ENCODE measurements at places on chromosomes 6 and 20. TPM values are rescaled to one million over a fixed set of nuclear protein-coding genes. Genes with fewer than 3 reads are reported as not detected.

Gene XKR7
- total RNA-seq, result 284 TPM

Gene FAM83D
- 4.9 TPM for total RNA-seq

Gene FNDC1
- total RNA-seq, result 0.88 TPM

Gene ZKSCAN4
- total RNA-seq, result 7.7 TPM

Gene PSORS1C1
- not detected for total RNA-seq

Gene TINAG
- not detected for total RNA-seq

Gene SAMHD1
- 30.8 TPM for total RNA-seq

Gene C6orf89
- total RNA-seq, result 57.0 TPM

Gene CRYBG1
- 0.15 TPM for total RNA-seq

Gene CTCFL
- total RNA-seq, result not detected

Gene RIPPLY2
- total RNA-seq, result 4.9 TPM

Gene CNKSR3
- 2.0 TPM for total RNA-seq

Gene TSBP1
- total RNA-seq, result not detected

Gene CPNE5
- 2.9 TPM for total RNA-seq

- no peak for DNase-seq
These were observed 19.2 kb downstream of the PDE7B start for GRCh38 chr6:135870722-135871121.

GRCh38 chr20:48026981-48027592 is 241.8 kb upstream of the SULF2 start:
- DNase-seq, result no peak

GRCh38 chr20:297925-298775 is 780 bp downstream of the ZCCHC3 start:
- DNase-seq, result peak; percentile 50

DNA sequence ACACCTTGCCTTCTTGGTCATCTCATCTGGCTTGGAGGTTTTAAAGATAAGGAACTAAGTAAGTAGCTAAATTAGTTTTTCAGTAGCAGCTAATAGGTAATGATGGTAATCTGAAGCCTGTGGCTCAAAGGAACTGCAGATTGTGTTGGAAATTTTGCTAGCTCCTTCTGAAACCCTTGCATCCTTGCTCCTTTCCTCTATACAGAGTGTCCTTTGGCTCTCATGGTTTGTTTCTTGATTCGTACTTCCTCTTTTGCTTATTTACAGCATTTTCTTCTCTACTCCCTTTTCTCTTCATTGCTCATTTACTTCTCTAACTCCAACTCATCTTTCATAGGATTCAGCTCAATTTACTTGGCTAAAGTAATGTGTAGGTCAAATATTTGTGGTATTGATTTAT is 19.0 kb downstream of the LRRC1 start:
- DNase-seq, result no peak

- no peak for DNase-seq
These were observed 296 bp downstream of the ADNP start for GRCh38 chr20:50930976-50931305.

DNA sequence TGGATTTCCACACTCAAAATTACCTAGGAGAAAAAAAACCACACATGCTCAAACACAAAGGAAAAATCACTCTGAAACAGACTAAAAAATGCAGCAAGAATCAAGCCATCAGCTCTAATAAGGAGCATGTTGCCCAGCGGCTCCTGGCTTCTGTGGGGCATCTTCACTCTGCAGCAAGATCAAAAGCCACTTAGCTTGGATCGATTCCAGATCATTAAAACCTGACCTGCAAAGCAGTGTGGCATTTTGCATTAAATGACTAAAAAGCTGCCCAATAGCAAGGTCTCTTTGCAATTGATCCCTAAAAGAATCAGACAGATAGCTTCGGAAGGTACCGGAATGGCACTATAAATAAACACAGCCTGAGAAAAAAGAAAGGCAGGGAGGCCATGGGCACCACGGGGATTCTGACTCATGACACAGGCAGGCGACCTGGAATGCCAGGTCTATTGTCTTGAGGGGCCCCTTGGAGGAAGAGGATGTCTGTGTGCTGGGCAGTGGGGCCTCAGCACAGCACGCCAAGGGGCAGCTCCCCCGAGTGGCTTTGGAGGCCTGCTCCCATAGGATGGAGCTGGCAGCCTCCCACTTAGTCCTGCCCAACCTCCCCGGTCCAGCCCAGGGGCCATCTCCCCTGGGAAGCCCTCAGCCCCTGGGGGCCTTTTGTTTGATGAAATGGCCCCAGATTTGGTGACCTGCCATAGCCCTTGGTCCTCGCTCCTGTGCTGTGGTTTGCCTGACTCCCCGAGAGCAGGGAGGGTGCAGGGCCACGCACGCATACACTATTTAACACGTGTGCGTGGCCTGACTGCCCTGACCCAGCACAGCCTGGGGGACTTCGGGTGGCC is 7.6 kb downstream of the LEMD2 start:
- no peak for DNase-seq

- DNase-seq, result no peak
These were observed 29.7 kb downstream of the COL12A1 start for GRCh38 chr6:75176076-75176582.

- no peak for DNase-seq
These were observed 5.3 kb downstream of the MMUT start for GRCh38 chr6:49457771-49458170.

DNA sequence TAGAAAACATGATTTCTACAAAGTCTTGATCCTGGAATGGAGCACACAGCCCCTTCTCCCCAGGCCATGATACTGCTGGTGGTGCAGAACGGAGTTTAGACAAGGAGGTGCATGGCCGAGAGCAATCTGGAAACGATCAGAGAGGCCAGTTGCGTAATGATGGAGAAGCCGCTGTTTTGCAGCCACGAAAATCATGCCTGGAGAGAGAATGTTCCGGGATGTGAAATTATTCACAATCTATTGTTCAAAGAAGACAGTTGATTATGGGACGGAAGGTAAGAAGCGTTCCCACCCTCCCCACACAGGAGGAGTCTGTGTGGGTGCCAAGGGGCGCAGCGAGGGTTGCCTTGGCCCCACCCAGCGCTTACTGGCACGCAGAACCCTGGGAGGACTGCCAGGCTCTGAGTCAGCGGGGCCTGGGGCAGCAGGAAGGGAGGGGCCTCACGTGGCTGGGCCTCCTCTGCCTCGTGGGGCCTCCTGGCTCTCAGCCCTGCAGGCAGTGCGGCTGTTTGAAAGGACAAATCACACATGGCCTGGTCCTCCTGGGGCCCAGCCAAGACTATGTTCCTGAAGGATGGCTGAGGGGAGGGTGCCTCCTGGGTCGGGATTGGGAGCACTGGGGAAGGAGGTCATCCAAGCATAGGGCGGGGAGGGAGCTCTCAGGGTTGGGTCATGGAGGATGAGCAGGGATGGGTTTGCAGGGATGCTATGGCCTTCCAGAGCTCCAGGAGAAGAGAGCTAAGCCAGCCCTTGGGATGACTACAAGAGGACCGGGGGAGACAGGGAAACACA is 8.7 kb upstream of the AP5S1 start:
- peak; percentile 54 for DNase-seq

- DNase-seq, result no peak
These were observed 1.0 kb upstream of the APMAP start for GRCh38 chr20:24993337-24994185.

DNA sequence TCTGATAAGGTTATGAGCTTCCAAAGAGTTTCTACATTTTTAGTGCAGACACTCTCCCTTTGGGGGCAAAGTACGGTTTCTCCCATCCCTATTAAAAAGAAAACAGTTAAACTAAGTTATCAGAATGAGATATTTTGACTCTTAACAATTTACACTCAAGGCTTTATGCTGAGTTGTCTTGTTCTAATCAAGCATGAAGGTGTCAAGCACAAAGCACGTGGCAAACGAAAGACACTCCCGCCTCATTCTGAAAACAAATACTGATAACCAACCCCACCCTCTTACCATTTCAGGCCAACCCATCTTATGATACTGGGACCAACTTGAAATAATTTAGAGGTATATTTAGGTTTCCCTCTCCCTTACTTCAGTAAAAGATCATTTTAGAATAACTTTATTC is 24.3 kb downstream of the OR14J1 start:
- no peak for DNase-seq

- no peak for DNase-seq
These were observed 71.4 kb downstream of the FOXA2 start for GRCh38 chr20:22512911-22513489.

DNA sequence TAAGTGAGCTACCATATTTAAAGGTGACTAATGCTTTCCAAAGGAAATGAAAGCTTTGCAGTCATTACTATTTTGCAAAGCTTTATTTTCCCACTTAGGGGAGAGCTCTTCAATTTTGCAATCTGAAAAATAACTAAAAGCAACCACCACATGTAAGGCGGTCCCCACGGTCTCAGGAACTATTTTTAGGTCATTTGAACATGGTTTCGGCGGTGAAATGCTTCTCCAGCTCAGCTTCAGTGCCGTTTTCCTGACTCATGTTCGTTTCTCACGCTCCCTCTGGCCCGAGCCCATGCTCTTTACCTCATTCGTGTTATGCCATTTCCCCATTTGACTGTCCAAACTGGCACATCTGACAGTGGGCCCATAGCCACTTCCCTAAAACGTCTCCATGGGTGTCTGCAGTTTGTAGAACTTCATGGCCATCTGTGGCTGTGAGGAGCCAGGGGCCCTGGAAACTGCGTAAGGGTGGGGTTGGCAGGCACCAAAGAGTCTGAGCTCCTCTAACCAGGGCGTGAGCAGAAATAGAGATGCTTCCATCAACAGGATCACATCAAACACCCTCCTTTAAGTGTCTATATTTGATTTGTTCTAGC is 46.5 kb downstream of the ADTRP start:
- DNase-seq, result no peak

DNA sequence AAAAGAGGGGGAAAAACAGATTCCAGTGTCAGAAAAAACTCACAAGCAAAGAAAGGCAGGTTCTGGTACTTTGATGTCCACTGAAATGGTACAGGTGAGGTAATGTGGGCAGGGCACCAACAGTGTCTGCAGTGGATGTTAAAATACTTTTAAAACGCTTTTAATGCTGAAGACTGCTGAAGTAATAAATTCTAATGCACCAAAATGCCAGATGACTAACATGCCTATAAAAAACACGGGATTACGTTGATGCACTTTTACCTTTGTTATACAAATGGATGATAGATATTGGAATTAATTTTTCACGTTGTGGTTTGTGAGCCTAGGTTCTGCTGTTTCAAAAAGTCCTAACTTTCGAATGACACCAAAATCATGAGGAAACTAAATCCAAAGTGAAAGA is 83.3 kb downstream of the TINAG start:
- no peak for DNase-seq

- DNase-seq, result peak; percentile 89
These were observed 572 bp downstream of the ZNF341 start for GRCh38 chr20:33732166-33732970.

DNA sequence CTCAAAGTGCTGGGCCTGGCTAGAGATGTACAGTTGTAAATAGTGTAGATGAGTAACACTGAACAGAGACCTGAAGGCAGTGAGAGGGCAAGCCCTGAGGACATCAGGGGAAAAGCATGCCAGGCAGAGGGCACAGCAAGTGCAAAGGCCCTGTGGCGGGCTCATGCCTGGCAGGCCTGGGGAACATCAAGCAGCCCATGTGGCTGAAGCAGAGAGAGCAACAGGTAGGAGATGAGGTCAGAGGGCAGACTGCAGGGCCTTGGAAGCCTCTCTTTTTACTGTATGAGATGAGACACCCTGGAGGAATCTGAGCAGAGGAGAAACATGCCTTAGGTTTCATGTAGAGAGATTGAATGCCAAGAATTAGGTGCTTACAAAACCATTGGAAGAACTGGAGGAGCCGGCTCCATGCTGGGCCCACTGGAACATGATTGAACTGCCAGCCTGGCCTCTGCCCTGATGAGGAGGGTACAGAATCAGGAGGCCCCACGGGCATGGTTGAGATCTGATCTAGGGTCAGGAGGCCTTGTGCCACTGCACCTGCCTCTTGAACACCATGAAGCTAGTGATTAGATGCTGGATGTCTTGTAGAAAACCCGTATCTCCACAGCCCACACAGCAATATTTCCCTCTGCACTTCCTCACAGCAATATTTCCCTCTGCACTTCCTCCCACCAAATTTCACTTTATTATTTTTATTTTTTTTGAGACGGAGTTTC is 5.9 kb upstream of the HMGA1 start:
- no peak for DNase-seq

DNA sequence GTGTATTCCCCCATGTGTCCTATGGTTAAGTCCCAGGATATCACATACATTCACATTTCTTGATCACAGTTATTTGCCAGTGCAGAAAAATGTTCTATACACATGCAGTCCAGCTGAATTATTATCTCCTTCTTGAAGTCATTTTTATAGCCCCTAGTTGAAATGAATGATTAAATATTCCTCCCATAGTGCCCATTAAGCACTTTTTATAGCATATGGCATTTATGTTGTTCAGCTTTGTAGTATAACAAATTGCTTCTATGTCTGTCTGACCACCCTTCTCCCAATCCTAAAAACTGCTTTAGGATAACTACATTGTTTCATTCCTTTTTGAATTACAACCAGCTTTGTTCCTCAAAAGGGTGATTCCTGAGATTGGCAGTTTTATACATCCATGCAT is 123.5 kb downstream of the ADGRB3 start:
- no peak for DNase-seq

GRCh38 chr20:33866398-33867100 is 55.4 kb downstream of the CHMP4B start:
- no peak for DNase-seq

DNA sequence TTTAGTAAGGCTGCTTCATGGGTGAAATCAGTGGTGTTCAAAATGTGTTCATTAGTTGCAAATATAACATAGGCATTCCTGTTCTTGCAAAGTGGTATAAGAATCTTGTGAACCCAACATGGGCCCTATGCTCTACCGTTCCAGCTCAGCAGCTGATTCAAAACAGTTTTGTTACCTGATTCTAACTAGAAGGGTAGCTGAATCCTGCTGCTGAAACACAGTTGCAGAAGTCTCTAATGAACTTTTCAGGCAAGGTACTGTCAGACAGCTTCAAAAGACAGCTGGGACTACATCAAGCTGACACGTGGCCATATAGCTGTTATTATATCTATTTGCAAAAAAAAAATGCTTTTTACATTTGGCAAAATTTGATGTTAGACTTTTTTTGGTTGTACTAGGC is 22.7 kb downstream of the THEMIS start:
- DNase-seq, result no peak

DNA sequence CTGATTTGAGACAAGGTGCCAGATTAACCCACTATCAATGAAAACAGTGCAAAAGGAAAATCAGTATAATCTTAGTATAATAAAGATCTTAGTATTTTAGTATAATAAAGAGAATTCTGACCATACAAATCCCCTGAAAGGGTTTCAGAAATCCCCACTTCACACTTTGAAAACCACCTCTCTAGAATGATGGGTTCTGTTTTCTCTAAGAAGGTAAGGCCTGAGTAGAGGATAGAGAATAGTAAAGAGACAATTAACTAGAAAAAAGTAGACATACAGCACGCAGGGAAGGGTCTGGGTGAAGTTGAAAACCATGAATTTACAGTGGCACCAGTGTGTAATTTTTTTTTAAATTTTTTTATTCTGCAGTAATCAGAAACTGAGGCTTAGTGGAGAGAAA is 73.6 kb downstream of the REV3L start:
- no peak for DNase-seq

DNA sequence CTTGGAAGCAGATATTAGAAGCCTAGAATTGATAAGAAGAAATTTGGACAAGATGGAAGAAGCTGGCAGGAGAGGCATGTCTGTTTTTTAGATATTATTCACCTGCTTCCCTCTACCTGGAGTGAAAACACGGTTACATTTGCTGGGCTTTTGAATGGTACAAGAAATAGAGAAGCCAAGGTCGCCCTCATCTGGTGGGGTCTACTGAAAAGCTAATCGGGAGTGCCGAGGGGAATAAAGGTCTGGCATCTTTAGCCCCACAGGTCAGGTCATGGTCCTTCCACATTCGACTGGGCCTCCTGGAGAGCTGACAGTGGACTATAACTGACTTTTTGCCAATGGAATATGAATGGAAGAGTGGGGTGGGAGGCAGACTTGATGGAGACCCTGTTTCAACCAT is 4.6 kb upstream of the C2 start:
- DNase-seq, result no peak

Measured in glutamatergic neuron (in vitro differentiated cells).